GM10248 (cell line): ENCODE measurements at places on chromosomes 3 and 15.

DNA sequence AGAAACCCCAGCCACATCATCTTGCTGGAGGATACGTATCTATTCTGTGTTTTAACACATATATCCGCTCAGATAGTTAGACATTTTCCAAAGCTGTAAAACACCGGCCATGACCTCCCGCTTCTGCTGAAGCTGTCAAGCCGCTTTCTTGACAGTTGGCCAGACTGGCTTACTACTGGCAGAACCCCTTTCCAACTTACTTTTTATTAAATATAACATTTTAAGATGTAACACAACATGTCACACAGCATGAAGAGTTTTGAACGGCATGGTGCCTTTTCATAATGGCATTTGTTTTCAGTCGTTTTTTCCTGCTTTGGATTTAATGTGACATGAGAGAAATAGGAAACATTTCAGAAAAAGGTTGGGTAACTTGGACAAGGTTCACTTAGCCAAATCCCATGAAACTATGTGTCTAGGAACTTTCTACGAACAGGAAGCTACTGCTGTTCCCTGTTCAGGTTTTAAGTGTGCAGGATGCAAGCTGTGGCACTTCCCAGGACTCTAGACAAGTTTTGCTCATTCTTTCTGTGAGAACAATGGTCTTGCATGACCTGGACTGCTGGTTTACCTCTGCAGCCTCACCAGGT, 281.4 kb downstream of the THSD4 start:
- DNase-seq, result no peak

DNA sequence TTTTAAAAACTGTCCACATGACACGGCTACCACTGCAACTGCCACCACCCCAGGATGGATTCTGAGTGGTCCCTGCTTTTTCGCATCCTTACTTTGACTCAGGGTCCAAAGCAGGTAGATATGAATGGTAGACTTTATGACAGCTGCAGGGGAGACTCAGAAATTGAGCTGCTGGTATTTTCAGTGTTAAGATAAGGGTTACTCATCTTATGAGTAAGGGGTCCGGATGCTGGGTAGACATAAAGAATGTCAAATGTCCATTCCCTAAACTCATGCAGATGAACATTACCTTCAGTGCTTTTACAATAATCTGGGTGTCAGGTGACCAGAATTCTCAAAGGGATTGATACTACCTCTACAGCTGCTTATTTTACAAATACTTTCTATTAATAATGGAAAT, 25.9 kb upstream of the BBX start:
- DNase-seq, result no peak

GRCh38 chr3:162138509-162138908, 641.9 kb downstream of the OTOL1 start:
- DNase-seq, result no peak

- no peak for DNase-seq
Observed at GRCh38 chr3:143928056-143928455, 43.6 kb upstream of the DIPK2A start.

GRCh38 chr15:63858881-63859280, 25.1 kb upstream of the HERC1 start:
- no peak for DNase-seq

DNA sequence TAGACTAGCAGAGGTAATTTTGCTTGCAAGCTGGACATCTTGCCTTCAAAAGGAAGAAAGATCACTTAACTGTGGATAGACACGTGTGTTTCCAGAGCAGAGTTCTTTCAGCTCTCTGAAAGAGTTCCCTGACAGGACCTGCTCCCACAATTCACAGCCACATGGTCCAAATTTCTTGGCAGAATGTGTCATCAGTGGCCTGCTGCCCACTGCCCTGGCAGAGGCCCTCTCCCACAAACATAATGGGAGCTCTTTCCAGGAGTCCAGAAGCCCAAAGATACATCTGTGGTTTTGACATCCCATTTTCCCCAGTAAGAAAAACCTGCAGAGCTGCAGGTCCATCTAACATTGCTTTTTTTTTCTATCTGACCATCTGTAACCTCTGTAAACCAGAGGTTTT, 48.3 kb downstream of the SERPINI1 start:
- DNase-seq, result no peak
